Activated T-cell treated with anti-CD3 and anti-CD28 coated beads, Interleukin-2, amount 50 U/mL, for 4 hours (primary cell): ENCODE measurements at places on chromosomes 5 and 9. TPM values are rescaled to one million over a fixed set of nuclear protein-coding genes. Genes with fewer than 3 reads are reported as not detected.

Gene FAT2
- not detected for total RNA-seq

Gene HACD4
- 1.2 TPM for total RNA-seq

Gene SPINK4
- total RNA-seq: not detected

Gene ACTBL2
- total RNA-seq: not detected

Gene CCNO
- not detected for total RNA-seq

Gene SCGB3A2
- total RNA-seq: 0.90 TPM

Gene DBH
- total RNA-seq: not detected

Gene ANKRD31
- 0.56 TPM for total RNA-seq

Gene FCN1
- total RNA-seq: not detected

Gene CCDC107
- total RNA-seq: 11.1 TPM

Gene RORB
- total RNA-seq: 0.03 TPM

Gene RGMB
- 2.5 TPM for total RNA-seq

Gene SOX30
- total RNA-seq: 0.08 TPM

Gene PAX5
- total RNA-seq: 1.2 TPM

Gene NINJ1
- total RNA-seq: 48.6 TPM

Gene TRAF1
- 343 TPM for total RNA-seq

Gene ZFAND5
- total RNA-seq: 112 TPM

Gene BAAT
- 0.16 TPM for total RNA-seq

Gene CAVIN4
- total RNA-seq: 0.08 TPM

Gene CCDC152
- 11.6 TPM for total RNA-seq

Gene IL4
- total RNA-seq: 17.9 TPM

Gene TRIP13
- total RNA-seq: 18.5 TPM

Gene EGFLAM
- total RNA-seq: not detected

Gene C1QTNF3
- total RNA-seq: 0.58 TPM

Gene IFNA2
- not detected for total RNA-seq

Gene NOL8
- total RNA-seq: 73.6 TPM

Gene CDH9
- not detected for total RNA-seq

Gene SPATA31A3
- not detected for total RNA-seq

Gene MCC
- 1.2 TPM for total RNA-seq

Gene CTSL
- total RNA-seq: 10.9 TPM

Gene CSF2
- 283 TPM for total RNA-seq

Gene DIRAS2
- total RNA-seq: not detected
